NCI-H82 (cell line): ENCODE measurements at places on chromosomes 5 and 9.
A peak's percentile ranks its signal among the peaks of the same experiment; 100 is the strongest.

GRCh38 chr9:16689351-16689938 lies 181.0 kb downstream of the BNC2 start:
- no peak for DNase-seq

- DNase-seq, result no peak
Observed at GRCh38 chr9:76510041-76510440, 51.1 kb downstream of the GCNT1 start.

GRCh38 chr5:50887889-50888633 lies 221.6 kb downstream of the PARP8 start:
- DNase-seq, result no peak

- no peak for DNase-seq
Observed at GRCh38 chr5:6483880-6484382, 35.3 kb downstream of the UBE2QL1 start.

DNA sequence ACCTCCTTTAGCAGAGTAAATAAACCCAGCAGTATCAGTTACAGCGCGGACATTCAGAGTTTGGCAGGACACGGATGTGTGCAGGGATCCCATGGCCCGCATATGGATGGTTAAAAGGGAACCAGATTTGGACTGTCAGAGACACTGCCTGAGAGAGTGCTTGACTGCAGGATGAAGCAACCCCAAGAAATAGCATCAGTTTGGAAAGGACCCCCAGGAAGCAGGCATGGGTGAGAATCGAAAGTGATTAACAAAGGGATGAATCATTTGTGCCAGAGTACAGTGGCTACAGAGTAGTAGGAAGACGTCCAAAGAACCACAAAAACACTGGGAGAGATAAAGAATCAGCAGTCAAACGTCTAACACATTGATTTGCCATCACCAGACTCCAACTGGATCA lies 5.5 kb downstream of the C7 start:
- DNase-seq, result no peak

- DNase-seq, result no peak
Observed at GRCh38 chr5:143536364-143536763, 132.9 kb upstream of the NR3C1 start.

DNA sequence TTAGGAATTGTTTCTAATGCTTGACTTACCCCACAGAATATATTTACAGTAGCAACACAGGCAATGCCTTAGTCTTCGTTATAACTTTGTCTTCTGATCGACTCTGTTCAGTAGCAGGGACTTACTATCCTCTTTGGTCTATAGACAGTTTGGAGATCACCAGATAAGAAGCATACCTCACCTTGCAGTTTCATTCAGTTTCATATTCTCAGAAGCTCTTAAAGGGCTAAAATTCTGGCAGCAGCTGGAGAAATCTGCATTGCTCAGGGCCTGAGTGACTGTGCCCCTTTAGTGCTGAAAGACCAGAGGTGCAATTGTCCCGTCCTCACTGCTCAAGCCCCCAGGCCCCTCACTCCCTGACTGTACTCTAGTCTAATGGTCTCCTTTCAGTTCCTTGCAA lies 26.0 kb downstream of the ZBTB43 start:
- no peak for DNase-seq

GRCh38 chr5:67300326-67300725 lies 103.7 kb upstream of the CD180 start:
- DNase-seq, result no peak

DNA sequence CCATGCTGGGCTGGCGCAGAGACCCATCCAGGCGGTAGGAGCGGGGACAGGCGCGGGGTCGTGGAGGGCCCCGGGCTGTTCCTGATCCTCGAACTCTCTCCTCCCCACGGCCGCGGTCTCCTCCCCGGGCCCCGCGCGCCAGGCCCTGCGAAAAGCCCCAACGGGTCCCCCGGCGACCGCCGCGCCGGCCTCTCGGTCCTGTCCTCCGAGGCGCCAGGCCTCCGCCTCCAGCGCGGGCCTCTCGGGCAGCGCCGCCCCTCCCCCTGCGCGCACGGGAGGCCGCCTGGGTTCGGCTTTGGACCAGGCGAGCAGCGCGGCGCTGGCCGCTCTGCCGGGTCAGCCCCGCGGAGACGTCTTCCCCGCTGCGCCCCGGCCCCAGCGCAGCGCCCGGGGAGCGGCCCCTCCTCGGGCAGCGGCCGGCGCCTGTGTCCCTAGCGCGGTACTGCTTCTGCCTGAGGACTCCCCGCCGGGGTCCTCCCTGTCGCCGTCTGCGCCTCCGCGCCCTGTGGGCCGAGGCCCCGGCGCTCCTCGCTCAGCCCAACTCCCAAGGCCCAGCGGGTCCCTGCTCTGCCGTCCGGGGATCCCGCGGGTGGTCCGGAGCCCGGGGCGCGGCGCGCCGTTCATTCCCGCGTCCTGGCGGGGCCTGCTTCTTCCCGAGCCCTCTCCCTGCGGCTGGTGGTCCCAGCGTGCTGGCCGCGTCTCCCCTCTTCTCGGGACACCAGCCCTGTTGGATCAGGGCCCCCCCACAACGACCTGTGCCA lies 13.4 kb downstream of the COL23A1 start:
- no peak for DNase-seq

GRCh38 chr9:112076814-112077213 lies 98.3 kb downstream of the SUSD1 start:
- DNase-seq, result no peak

DNA sequence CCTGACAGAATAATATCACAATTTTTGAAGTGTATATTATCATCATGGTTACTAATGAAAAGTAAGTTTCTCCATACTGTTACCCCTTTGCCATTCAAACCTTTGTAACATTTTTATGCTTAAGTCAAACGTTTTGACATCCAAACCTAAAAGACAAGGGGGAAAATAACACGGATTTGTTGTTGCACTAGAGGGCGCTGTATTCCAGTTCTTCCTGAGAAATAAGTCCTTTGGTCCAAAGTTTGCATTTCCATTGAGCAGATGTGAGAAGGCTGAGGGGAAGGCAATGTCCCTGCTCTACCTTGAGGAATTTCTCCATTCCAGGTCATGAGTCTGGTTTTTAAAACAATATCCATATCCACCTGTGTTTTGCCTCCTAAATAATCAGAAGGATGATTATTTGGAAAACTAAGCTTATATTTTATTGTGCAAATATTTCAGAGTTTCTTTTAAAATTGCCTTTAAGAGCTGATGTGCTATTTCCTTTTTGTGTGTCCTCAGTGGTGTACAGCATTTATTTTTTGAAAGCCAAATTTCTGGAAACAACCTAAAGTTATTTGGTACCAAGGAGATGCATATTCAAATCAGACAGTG lies 9.7 kb downstream of the LECT2 start:
- DNase-seq, result peak; percentile 80

- DNase-seq, result no peak
Observed at GRCh38 chr5:180607861-180608571, 16.7 kb upstream of the SCGB3A1 start.
